ENCODE measurements at places on chromosomes 16 and 17.

- DNase-seq, result no peak
These were observed 385.3 kb downstream of the HAPSTR1 start for GRCh38 chr16:9476744-9477143.

DNA sequence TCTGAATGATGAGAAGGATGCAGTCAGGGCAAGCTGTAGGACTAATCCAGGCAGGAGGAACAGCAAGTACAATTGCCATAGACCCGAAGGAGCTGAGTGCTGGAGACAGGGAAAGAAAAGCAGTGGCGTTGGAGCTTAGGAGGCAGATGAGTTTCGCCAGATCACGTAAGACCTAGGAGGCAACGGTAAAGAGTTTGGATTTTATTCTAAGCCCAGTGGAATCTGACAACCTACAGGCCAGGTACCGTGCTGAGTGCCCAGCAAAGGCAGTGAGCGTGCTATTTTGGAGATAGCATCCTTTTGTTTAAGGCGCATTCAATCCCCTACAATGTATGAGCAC lies 1.2 kb downstream of the USP43 start:
- no peak for DNase-seq

GRCh38 chr16:78956859-78957258 lies 643.7 kb downstream of the MAF start:
- DNase-seq, result no peak

- no peak for DNase-seq
These were observed 3.9 kb downstream of the CDH13 start for GRCh38 chr16:82630688-82631087.

- no peak for DNase-seq
These were observed 3.1 kb upstream of the CCDC42 start for GRCh38 chr17:8747742-8748141.

DNA sequence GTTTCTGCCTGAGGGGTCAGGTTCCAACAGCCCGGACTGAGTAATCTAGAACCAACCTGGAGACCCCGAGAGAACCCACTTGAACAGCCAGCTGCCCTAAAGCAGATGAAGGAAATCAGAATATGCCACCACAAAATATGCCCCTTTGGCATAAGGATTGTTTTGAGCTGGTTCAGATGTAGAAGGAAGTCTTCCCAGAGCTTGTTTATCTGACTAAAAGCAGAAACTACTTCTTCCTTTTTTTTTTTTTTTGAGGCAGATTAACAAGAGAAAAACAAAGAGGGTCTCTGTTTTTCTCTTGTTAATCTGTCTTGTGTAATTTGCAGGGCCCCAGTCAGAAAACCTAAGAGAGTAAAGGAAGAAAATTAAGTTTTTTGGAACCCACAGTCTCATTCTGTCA lies 53.0 kb downstream of the PECAM1 start:
- DNase-seq, result no peak

- DNase-seq, result no peak
These were observed 26.5 kb upstream of the SLC25A19 start for GRCh38 chr17:75315541-75316243.

GRCh38 chr16:81707411-81708265 lies 71.5 kb upstream of the PLCG2 start:
- DNase-seq, result no peak

- DNase-seq, result no peak
These were observed 14.9 kb downstream of the CPPED1 start for GRCh38 chr16:12788758-12789157.

- no peak for DNase-seq
These were observed 393.1 kb upstream of the ASIC2 start for GRCh38 chr17:33686171-33686570.

DNA sequence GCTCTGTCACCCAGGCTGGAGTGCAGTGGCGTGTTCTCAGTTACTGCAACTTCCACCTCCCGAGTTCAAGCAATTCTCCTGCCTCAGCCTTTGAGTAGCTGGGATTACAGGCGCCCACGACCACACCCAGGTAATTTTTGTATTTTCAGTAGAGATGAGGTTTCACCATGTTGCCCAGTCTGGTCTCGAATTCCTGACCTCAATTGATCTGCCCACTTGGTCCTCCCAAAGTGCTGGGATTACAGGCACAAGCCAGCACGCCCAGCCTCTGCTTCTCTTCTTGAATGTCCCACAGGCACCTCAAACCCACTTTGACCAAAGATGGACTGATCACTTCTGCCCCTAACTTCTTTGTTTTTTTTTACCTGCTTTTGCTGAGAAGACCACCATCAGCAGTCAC lies 4.6 kb upstream of the ARL5C start:
- DNase-seq, result no peak

DNA sequence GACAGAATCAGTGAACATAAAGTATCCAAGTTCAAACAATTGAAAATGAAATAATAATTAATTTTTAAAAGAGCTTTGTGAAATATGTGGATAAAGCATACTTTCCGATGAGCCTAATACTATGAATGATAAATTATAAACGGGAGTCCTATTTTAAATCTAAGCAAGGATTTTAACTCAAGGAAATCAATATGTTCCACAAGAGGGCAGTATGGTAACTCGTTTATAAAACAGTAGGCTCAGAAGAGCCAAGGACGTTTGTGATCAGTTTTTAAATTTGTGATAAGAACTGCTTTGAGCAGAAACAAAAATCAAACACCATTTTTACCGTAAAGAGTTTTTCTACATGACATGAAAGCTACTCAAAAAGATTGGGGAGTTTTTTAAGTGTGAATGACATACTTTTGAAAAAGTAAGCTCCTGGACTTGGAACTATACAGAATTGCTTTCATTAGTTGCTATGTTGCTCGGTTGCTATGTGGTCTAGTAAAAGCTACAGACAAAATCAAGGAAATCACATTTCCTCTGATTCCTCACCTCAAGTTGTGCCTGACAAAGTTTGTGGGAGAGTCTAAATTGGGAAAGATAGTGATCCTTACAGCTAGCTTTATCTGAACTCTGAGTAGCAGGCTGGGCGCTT lies 11.8 kb upstream of the TEKT1 start:
- peak; percentile 13 for DNase-seq

DNA sequence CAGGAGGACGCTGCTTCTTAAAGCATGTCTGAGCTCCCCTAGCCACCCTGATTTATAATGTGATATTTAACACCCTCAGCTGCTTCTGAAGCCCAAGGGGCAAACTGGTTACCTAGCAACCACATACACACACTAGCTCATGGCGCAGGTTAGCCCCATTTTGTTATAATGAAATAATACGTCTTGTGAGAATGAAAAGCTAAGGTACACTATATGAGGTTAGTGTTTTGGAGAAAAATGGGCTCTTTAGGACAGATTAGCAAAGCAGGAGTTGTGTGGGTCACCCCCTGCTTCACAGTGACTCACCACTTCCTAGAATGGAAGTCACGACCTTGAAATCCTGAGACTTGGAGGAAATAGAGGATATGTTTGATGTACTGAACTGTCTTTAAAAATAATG lies 404.8 kb upstream of the HSBP1 start:
- no peak for DNase-seq

DNA sequence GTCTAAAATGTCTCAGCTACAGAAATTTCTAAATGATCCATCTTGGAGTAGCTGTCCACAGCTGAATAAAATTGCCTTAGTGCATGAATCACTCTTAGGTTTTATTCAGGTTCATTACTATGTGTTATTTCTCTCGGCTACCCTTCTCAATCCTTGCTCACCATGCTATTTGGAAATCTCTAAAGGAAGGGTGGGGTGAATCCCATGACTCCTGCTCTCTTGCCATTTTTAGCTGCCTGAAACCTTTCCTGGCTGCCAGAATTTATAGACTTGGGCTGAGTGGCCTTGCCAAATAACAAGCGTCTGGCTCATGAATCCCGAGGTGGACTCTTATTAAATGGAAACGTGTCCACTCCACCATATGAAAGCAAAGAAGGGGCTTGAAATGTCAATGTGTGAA lies 936.1 kb upstream of the SOX9 start:
- DNase-seq, result no peak

GRCh38 chr17:4903051-4903818 lies at the start of gene CHRNE:
TSS of gene CHRNE (minus strand) at chr17:4903098. CDS start at chr17:4903063, 35 bp downstream.
- no peak for DNase-seq

DNA sequence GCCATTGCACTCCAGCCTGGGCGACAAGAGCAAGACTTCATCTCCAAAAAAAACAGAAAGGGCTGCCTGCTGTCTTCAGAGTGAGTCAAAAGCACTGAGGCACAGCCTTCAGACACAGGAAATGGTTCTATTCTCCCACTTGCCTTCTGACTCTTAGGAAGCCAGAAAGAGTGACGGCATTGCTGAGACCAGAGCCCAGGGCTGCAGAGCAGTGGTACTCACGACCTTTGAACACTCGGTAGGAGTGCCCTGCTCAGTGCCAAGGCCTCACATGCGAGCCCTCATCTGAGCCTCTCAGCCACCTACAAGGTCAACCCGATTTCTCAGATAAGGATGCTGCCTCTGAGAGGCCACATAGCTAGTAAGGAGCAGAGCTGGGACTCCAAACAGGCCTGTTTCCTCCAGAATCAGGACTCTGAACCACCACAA lies 3.5 kb upstream of the ITGAE start:
- no peak for DNase-seq

DNA sequence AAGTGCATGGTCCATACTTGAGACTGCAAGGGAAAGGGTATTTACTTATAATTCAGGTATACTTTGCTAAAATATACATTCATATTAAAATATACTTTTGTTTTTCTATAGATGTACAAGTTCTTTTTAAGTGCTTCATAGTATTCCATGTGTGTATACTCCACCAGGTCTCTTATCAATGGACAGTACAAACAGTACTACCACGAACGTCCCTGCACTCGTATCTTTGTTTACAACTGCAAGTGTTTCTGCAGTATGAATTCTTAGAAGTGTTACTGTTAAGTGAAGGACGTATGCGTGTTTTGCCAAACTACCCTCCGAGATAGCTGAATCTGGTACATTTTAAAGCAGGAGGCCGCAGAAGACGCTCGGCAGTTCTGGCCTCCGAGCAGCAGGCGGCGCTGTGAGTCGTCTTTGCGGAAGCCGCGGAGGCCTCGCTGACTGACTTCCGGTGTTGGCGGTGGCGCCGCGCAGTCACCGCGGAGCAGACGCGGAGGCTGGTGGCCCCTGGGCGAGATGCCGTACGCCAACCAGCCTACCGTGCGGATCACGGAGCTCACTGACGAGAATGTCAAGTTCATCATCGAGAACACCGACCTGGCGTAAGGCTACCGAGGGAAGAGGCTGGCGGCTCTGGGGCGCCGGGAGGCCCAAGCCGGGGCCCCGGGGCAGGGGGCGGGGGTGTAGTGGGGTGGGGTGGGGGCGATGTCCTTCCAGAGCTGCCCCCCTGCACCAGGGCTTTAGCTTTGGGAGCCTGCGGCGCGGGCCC lies at the start of gene POLR2C:
TSS of gene POLR2C (plus strand) at position 471 of the 769 bp plus-strand sequence. CDS start at position 517, 46 bp downstream.
- peak; percentile 31 for DNase-seq

GRCh38 chr16:70692873-70693671 lies 7.2 kb upstream of the MTSS2 start:
- DNase-seq, result no peak

GRCh38 chr17:48908853-48909394 lies 717 bp downstream of the UBE2Z start:
- peak; percentile 24 for DNase-seq

DNA sequence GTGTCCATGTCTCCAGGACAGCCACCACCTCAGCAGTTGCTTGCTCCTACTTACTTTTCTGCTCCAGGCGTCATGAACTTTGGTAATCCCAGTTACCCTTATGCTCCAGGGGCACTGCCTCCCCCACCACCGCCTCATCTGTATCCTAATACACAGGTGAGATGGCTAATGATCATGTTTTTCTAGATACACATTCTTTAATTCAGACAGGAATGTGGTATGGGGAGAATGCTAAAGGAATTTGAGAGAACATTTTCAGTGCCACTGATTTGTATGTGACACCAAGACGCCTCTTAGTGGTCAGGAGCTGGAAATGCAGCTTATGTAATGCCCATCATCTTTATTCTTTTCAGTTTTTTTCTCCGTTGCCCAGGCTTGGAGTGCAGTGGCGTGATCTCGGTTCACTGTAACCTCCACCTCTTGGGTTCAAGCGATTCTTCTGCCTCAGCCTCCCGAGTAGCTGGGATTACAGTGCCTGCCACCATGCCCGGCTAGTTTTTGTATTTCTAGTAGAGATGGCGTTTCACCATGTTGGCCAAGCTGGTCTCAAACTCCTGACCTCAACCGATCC lies 8.9 kb upstream of the RAPGEFL1 start:
- DNase-seq, result peak; percentile 37

DNA sequence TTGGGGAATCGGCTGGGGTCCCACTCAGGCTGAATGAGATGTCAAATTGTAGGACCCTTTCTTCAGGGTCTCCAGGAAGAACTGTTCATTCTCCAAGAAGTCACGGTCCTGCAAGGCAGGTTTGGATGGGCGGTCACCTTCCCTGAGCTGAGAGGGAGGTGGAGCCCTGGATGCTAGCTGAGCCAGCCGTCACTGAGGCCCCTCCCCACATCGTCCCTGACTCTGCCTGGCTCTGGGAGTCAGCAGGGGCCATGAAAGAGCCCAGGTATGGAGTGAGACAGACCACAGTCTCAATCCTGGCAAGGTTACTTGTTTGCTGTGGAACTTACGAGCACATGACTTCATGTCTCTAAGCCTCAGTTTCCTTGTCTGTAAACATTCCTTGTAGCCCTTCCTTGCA lies 6.0 kb upstream of the MRPL38 start:
- DNase-seq, result no peak

DNA sequence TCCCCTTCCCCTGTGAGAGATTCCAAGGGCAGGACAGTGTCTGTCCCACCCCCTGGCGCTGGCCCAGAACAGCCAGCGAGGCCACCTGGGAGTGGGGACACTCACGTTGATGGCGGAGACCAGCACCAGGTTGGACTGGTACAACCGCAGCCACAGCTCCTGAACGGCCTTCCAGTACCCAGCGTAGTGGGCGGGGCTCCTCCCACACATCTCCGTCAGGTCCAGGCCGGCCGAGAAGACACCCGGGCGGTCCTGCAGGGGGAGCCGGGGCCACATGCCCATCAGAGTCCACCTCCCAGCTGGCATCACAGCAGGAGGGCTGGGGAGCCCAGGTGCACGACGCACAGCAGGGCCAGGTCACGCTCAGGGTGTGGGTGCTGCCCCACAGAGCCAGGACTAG lies 7.1 kb downstream of the ECI1 start:
- DNase-seq, result no peak

- DNase-seq, result no peak
These were observed 44.0 kb downstream of the ZNF276 start for GRCh38 chr16:89765292-89765830.

GRCh38 chr17:75900691-75901533 lies 3.8 kb downstream of the MRPL38 start:
- DNase-seq, result no peak

- no peak for DNase-seq
These were observed 14.0 kb downstream of the SLFN11 start for GRCh38 chr17:35359398-35359797.

All from AG09309 (cell line).